Chondrocyte (in vitro differentiated cells): ENCODE measurements at places on chromosomes 5 and 9.

- no peak for DNase-seq
Observed at GRCh38 chr5:178839319-178839704, 20.4 kb upstream of the ZNF354B start.

GRCh38 chr5:53407373-53407772 lies 73.1 kb upstream of the FST start:
- DNase-seq, result no peak

- DNase-seq, result no peak
Observed at GRCh38 chr5:116719106-116719505, 144.5 kb upstream of the SEMA6A start.

GRCh38 chr5:97094579-97095317 lies 47.7 kb downstream of the LIX1 start:
- DNase-seq, result no peak

- DNase-seq, result no peak
Observed at GRCh38 chr9:23663536-23663935, 162.5 kb downstream of the ELAVL2 start.

DNA sequence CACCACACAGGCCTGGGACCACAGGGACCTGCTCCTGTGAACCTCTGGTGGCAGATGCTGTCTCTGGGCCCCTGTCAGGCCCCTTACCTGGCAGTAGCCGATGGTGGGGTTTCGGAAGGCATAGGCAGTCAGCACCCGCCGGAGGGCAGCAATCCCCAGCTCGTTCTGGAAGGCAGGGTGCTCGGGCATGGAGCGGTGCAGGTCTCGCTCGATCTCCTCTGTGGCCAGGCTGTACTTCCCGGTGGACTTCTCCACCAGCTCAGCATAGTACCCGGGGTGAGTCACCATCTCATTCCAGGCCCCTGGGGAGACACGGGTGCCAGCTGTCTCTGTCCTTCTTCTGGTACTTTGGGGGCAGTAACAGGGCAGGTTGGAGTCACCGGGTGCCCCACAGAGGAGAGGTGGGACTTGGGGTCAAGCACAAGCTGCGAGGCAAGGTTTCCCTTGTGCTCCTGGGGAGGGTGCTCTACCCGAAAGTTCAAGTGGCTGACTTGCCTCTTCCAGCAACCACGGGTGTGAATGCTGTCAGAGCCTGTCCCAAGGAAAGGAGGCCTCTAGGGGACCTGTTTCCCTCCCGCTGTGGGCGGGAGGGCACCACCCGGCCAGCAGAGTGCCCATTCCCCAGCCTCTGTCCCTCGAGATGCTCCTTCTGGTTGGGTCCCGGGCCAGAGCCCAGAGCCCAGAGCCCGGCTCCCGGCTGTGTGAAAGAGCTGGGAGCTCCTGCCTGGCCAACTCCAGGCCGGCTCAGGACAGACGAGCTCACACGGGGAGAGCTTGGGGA lies 19.8 kb upstream of the MRNIP start:
- DNase-seq, result peak; percentile 83

- DNase-seq, result no peak
Observed at GRCh38 chr9:76916231-76916630, 10.3 kb upstream of the PRUNE2 start.
